ENCODE measurements at places on chromosomes 6 and 20. TPM values are rescaled to one million over a fixed set of nuclear protein-coding genes. Genes with fewer than 3 reads are reported as not detected.

ROMO1 gene
- 265 TPM for total RNA-seq

IMPG1 gene
- total RNA-seq, result not detected

NKX2-4 gene
- not detected for total RNA-seq

GPR6 gene
- total RNA-seq, result not detected

ADGRB3 gene
- total RNA-seq, result 1.4 TPM

MAFB gene
- total RNA-seq, result 0.99 TPM

SIRPG gene
- not detected for total RNA-seq

OPRM1 gene
- total RNA-seq, result not detected

KCNB1 gene
- under 0.01 TPM for total RNA-seq

ADTRP gene
- 0.66 TPM for total RNA-seq

BEND6 gene
- total RNA-seq, result 14.5 TPM

CRISP3 gene
- total RNA-seq, result not detected

DLK2 gene
- not detected for total RNA-seq

RAET1E gene
- total RNA-seq, result 1.8 TPM

GMPR gene
- total RNA-seq, result 37.7 TPM
